MCF 10A (cell line): ENCODE measurements at places on chromosomes 5 and 9. TPM values are rescaled to one million over a fixed set of nuclear protein-coding genes. Genes with fewer than 3 reads are reported as not detected.

Gene CA9
- not detected in 2 replicates for total RNA-seq

Gene ANKRD20A1
- total RNA-seq: 0.10 and 0.28 TPM in 2 replicates

DNA sequence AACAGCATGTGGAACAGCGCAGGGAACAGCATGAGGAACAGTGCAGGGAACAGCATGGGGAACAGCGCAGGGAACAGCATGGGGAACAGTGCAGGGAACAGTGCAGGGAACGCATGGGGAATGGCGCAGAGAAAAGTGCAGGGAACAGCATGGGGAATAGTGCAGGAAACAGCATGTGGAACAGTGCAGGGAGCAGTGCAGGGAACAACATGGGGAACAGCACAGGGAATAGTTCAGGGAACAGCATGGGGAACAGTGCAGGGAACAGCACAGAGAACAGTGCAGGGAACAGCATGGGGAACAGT is 2.0 kb downstream of the LCN8 start:
- no peak for DNase-seq

DNA sequence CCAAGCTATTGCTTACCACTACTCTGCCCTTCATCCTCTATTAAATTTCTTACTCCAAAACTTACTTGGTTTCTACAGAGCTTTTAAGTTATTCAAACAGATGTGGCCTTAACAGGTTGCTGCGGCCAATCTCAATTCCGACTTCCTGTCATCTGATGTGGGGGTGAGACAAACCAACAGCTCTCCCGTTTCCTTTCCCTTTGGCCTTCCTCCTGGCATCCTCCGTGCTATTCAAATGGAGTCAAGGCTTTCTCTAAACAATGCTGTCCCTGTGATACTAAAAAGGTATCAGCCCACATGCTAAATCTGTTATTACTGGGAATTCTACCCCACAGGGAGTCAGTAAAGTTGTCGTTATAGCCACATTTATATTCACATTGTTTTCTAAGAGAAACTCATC is 11.8 kb downstream of the RBM18 start:
- DNase-seq: no peak

GRCh38 chr5:57184322-57184721 is 10.5 kb downstream of the GPBP1 start:
- peak; percentile 32 for DNase-seq

Gene WNT8A
- total RNA-seq: not detected in 2 replicates

DNA sequence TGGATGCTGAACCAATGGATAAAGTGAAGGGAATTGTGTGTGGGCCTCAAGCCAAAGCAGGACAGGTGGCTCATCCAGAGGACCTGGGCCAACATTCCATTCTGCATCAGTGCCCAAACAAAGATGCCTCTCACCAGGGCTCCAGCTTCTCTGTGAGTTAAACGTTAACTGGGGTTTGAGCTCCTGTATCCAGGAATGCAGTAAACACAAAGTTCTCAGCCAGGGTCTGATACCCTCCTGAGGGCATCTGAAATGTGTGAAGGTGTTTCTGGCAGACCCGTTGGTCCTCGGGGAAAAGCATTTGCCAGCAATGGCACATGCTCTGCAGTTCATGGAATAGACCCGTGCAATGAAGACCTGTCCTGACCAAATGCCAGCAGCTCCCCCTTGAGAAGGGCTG is 33.9 kb upstream of the AOPEP start:
- no peak for DNase-seq

DNA sequence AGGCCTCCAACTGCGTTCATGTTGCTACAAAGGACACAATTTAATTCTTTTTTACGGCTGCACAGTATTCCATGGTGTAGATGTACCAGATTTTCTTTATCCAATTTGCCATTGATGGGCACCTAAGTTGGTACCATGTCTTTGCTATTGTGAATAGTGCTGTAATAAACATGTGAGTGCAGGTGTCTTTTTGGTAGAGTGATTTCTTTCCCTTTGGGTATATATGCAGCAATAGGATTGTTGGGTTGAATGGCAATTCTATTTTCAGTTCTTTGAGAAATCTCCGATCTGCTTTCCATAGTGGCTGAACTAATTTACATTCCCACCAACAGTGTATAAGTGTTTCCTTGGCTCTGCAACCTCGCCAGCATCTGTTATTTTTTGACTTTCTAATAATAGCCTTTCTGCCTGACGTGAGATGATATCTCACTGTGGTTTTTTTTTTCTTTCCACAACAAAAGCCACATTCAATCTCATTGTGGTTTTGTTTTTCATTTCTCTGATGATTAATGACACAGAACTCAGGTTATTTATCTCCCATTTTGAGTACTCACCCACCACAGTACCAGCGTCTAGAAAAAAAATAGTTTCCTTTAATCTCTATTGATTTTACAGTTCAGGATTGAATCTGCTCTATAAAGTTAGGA is 21.9 kb downstream of the ARRDC3 start:
- DNase-seq: no peak

DNA sequence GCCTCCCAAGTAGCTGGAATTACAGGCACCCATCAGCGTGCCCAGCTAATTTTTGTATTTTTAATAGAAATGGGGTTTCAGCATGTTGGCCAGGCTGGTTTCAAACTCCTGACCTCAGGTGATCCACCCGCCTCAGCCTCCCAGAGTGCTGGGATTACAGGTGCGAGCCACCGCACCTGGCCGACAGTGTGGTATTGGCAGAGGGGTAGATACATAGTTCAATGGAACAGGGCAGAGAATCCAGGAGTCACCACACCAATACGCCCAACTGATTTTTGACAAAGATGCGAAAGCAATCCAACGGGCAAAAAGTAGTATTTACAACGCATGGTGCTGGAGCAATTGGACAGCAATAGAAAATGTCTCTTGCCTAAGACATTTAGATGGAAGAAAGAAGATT is 164.0 kb upstream of the PPP1R26 start:
- DNase-seq: no peak

Gene SPOCK1
- 34.3 and 61.6 TPM in 2 replicates for total RNA-seq

Gene PAEP
- total RNA-seq: not detected in 2 replicates

Gene TEK
- 0.71 and 0.91 TPM in 2 replicates for total RNA-seq

GRCh38 chr9:114080773-114081440 is 2.8 kb upstream of the AMBP start:
- DNase-seq: no peak

DNA sequence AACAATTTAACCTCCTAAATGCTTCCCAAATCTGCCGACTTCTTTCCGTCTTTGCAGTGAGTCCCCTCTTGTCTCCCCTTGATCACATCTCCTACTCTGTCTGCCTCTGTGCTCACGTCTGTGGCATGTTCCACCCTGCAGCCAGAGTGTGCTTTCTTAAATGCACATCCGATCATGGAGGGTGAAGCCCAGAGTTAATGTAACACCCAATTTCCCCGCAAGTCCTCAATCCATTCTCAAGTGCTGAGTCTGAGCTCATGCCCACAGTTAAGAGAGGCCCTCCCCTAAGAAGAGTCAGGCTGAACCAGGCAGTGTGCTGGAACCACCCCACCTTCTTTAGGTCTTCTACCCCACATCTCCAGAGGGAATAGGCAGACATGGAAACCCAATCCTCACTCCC is 164.8 kb downstream of the EPB41L4A start:
- DNase-seq: peak; percentile 33

DNA sequence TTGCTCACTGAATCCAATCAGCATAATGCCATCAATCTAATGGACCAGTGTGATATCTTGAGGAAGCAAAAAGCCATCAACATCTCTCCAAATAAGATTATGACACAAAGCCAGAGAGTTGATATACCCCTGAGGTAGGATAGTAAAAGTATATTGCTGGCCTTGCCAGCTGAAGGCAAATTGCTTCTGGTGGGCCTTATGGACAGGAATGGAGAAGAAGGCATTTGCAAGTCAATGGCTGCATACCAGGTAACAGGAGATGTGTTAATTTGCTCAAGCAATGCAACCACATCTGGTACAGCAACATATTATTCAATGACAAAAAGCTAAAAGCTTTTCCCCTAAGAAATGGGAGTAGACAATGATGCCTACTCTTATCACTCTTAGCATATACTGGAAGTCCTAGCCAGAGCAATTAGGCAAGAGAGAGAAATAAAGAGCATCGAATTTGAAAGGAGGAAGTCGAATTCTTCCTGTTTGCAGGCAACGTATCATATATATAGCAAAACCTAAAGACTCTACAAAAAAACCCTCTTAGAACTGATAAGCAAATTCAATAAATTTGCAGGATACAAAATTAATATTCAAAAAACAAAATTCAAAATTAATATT is 216.1 kb upstream of the RASA1 start:
- DNase-seq: no peak

Gene ST8SIA4
- total RNA-seq: 0.26 and 0.54 TPM in 2 replicates

GRCh38 chr5:149099920-149100319 is 37.1 kb upstream of the SH3TC2 start:
- no peak for DNase-seq

DNA sequence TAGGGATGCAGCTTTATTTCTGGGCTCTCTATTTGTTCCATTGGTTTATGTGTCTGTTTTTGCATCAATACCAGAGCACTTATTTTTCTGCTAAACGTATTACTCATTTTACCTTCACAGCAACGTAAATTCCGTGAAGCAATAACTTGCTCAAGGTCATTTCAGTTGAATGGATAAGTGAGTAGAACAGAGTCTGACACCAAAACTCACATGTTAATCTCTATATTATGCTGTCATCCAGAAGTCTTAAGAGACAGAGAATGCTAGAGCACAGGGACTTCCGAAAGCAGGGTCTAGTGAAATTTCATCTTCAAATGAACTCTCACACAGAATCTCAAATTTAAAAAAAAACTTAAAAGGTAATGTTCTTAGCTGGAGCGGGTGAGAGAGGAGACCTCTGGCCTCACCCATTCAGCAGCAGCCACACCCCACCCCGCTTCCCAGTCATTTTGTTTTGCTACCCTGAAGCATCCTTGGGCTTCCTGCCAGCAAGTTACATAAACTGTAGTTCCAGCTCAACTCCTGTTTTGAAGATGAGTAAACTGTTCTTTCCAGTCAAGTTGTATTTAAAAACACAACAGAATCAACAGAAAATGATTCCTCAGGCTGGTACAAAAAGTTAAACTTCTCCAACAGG is 69.3 kb downstream of the TRIM36 start:
- DNase-seq: peak; percentile 77

- DNase-seq: no peak
Observed at GRCh38 chr9:76917299-76917698, 11.4 kb upstream of the PRUNE2 start.

DNA sequence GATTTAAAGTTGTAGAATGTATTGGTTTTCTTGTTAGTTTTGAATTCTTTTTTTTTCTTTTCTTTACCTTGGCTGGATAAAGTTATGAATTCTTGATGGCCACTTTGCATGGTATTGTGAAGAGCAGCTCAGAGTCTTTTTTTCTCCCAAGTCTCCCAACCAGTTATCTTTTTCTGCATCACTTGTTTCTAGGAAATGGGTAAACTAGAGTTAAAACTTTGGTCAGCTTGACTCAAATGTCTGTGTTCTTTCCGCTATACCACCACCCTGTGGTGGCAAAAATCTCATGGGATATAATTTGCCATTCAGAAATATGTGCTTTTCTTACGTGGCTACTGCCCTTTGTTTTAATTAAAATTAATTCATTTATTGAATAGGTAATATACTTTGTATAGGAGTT is 113.2 kb downstream of the UNC13B start:
- DNase-seq: no peak

Gene CCDC192
- not detected in 2 replicates for total RNA-seq

DNA sequence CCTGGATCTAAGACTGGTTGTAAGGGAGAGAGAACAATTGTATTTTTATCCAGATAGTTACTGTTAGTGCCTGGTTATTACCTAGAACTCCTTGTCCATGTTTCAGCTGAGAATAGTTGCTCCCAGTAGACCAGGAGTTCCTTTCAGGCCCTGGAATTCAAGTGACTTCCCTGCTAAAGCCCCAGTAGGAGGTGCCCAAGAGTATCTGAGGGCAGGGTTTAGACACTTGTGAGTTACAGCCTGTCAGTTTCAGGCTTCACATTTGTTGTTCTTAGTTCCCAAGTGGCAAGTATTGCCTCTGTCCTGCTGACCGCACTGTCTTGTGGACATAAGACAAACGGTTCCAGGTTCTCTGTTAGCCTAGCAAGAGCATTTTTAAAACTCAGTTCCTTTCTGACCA is 743.9 kb upstream of the SEMA6A start:
- no peak for DNase-seq

DNA sequence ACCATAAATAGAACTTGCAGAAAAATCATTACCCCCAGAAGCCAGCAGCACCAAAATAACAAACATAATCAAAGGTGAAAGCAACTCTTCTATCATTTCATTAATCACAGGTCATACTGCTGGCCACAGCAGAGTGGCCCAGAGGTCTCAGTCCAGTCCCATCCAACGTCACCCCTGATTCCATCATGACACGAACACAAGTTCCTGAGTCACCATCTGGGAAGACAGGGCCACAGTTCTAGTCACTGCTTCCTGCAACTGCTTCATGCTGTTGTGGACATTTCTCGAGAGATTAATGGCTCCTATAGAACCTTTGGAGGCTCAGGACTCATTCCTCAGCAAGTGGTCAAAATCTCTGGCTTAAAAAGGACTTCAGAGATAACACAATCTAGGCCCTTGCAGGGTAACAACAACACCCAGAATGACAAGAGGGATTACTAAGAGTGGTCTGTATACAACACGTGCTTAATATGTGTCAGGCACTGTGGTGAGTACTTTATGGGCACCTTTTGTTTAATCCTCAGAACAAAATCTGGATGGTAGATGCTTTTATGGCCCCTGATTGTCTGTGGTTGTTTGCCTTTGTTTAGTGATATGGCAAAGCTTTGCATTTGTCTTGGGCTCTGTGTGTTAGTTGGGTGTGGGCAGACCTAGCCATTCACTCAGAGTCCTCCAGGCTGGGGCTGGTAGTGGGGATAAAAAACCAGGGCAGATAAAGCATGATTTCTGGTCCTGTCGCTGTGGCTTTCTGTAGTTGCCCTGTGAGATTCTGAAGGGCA is 184.3 kb downstream of the DAB2IP start:
- DNase-seq: no peak

DNA sequence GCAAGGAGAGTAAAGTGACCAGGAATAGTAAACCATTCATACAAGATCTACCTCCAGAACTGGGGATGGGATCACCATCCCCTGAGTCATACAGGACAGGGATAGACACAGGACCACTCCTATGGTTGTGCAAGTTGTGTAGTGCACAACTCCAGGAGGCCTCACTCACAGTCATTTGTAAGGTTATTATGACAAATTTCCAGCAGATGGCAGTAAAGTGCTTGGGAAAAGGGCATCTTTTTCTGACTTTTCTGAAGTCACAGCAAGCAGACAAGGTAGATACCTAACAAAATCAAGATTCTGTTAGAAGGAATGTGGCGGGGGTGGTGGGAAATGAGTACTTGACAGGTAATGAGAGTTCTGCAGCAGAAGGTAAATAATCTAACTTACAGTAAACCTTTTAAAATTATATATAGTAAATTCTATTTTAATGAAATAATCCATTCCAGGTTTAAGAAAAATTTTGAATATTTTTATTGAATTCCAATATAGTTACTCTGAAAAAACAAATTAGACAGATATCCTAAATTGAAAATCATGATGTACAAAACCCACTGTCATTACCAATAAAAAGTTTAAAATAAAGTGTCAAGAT is 16.7 kb upstream of the KIF27 start:
- peak; percentile 83 for DNase-seq

DNA sequence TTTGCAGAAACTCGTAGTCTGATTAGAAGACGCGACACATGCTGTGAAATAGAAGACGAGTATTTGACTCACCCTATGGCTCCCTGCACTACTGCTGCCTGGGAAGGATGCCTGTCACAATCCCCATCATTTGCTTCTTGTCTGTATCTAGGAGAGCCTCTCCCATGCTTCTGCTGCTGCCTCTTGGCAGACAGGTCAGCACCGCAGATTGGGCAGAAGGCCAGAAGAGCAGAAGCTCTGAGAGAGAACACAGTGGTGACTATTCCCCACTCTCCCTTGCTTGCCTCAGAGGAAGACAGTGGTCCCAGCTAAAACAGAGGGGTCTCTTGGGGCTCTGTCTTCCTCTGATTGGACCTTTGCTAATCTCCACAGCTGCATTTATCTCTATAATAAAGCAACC is 84.0 kb upstream of the SMIM32 start:
- DNase-seq: peak; percentile 37

Gene TMEM232
- total RNA-seq: 2.8 and 3.1 TPM in 2 replicates
